ENCODE measurements at places on chromosomes 13 and 19.
A peak's percentile ranks its signal among the peaks of the same experiment; 100 is the strongest.

DNA sequence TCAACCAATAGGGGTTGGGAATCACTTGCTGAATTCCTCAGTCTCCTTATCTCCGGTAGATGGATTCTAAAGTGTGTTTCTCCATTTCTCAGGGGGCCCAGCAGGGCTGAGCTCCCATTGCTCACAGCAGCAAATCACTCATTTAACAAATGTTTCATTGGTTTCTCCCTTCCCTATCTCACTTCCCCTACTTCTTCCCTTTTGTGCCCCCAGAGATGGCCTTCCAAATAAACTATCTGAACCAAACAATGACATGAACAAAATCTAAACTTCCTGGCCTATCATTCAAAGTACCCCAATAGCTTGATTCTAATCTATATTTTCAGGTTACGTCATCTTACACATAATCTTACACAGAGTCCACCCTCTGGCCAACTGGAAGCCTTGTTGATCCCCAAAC lies 60.4 kb downstream of the DLEU7 start:
- DNase-seq, result no peak

DNA sequence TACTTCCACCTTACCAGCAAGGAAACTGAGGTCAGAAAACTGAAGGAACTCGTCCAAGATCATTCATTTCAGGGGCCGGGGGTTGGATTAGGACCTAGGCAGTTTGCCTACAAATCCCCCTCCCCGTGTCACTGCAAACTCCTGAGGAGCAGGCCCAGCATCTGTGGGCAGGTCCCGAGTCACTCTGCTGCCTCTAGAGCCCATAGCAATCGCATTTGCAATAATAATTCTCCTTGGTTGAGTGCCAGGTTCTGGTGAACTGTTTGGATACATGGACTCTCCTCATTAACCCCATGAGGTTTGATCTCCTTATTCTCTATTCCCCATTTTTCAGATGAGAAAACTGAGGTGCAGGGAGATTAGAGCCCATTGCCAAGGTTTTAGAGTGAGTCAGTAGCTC lies 903 bp downstream of the PIN1 start:
- DNase-seq, result no peak

GRCh38 chr13:50104493-50104892 lies 89.2 kb downstream of the KCNRG start:
- no peak for DNase-seq

- no peak for DNase-seq
These were observed 1090.0 kb downstream of the SLITRK5 start for GRCh38 chr13:88761145-88761544.

GRCh38 chr13:75661443-75661842 lies 25.3 kb downstream of the LMO7 start:
- no peak for DNase-seq

- DNase-seq, result no peak
These were observed 9.6 kb upstream of the NOTCH3 start for GRCh38 chr19:15210323-15210781.

GRCh38 chr13:91894316-91894715 lies 495.9 kb downstream of the GPC5 start:
- no peak for DNase-seq

DNA sequence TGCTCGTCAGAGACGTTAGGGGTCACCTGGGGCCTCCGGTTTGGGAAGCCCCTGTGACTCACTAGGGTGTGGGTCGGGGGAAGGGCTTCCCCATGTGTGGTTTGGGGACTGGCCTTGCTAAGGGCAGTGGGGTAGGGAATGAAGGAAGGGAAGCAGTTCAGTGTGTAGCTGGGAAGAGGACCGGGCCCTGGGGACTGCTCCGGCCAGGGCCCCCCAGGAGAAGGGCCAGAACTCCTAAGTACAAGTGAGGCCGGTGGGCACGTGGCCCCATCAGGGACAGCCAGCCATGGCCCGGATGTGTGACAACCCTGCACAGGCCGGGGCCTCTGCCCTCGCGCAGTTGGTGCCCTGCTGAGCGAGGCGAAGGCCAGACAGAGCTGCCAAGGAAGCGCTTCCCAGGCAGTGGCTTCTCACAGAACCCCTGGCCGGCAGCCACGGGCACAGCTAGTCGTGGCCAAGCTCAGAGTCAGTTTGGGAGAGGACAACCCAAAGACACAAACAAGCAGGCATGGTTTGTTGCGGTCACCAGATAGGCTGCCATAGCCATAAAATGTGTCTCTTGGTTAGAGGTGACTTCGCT lies 25.7 kb downstream of the TEX29 start:
- no peak for DNase-seq

DNA sequence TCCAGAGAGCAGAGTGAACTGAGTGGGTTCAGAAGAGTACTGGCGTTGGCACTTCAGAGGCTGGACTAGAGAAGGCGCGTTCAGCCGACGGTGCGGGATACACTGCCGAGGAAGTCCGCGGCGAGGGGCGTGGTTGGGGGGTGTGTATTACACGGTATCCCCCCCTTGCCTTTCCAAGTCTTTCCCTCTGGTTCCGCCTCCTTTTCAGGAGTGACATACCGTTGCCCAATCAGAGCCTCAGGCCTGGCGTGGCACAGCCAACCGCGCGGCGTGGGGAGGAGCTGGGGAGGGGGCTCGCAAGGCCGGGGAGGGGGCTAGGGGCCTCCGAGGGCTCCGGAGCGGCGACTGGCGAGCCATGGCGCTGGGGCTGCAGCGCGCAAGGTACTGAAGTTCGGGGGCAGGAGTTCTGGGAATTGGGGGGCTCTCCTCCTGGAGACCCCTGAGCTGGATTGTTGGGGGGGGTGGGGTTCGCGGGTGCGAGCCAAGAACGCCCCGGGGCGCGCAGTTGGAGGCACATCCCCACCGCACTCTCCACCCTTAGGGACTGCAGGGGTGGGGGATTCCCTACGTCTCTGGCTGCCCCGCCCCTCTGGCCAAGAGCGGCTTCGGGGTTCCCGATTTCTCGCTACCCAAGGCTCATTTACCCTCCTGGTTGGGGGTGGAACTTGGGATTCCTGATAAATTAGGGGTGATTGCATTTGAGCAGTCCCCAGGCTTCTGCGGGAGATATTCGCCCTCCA lies at the start of gene HIF3A:
HIF3A (plus strand) TSS at position 321 of the 740 bp plus-strand sequence; CDS start at position 356, 35 bp downstream.
- no peak for DNase-seq

DNA sequence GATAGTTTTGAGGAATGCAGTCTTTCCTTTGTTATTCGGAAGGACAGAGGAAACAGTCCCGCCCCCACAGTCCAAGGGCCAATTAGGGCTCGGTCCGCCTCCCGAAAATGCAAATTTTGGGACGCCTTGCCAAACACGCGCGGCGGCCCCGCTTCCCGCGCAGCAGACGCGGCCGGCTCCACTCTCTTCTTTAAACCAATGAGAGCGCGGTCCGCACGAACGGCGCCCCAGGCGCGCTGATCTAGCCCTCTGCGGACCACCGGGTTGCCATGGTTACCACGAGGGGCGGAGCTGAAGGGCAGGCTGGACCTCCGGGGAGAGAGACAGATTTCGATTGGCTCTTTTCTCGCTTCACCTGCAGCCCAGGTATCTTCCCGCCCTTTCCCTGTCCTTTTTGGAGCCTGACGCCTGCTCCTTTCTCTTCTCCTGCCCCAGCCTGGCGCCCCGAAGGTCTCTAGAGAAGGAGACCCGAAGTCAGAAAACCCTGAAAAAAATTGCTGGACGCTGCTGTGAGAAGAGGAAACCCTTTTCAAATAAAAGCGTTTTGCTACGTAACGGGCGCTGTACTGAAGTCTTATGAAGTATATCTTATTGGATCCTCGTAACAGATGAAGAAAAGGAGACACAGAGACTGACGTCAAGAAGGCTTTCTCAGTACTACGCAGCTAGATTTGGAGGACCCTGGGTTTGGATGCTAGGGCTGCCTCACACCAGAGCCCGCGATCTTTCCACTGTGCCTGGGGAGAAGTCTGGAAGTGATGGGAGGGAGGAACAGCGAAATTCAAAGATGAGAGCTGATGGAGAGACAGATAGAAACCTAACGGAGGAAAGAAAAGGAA lies 2.0 kb downstream of the PTH2 start:
- DNase-seq, result peak; percentile 41

GRCh38 chr13:30049692-30050091 lies 199.3 kb upstream of the UBL3 start:
- no peak for DNase-seq

DNA sequence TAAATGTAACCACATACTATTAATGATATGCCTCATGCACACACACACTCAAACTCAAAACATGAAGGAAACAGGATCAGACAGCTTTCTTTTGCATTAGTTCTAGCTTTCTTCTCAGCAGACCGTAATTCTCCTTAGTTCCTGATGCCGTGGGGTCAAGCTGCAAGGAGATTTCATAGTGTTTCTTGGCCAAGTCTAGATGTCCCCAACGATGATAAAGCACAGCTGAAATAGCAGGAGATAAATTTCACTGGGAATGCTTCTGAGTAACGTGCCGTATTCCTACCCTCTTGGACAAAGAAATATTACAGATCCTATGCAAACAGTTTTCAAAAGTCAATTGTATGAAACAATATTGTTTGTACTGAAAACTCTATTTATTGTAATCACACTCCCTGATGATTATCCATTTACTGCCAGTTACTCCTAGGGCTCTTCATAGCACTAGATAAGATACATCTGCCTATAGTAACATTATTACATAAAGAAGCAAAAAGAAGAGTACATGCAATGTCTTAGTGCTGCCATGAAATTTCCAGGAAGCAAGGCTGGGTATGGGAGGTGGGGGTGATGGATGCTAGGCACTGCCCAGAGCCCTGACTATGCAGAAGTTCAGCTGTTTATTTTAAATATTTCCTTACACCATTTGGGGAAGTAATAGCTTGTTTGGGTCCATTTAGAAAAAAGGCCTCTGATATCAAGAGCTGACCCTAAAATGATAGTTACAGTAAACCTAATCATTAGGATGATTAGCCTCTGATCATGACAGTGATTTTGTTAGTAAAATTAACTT lies 16.5 kb upstream of the GGACT start:
- DNase-seq, result no peak

- no peak for DNase-seq
These were observed 31.6 kb upstream of the USP12 start for GRCh38 chr13:27203186-27203585.

GRCh38 chr19:35021596-35021995 lies 8.7 kb upstream of the SCN1B start:
- no peak for DNase-seq

DNA sequence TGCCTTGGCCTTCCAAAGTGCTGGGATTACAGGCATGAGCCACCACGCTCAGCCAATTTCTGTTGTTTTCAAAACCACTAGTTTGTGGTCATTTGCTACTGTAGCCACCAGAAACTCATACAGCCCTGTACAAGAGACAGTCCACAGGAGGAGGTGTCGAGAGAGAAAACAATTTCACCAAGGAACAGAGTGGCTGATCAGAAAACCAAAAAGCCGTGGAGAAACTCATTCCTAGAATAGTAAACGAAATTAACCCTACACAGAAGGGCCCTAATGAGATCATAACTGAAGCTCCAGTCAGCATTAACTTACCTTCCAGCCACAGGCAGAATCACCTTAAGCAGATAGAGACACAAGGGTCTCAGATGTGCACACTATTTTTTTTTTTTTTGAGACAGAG lies 3.8 kb upstream of the CCDC124 start:
- DNase-seq, result no peak

DNA sequence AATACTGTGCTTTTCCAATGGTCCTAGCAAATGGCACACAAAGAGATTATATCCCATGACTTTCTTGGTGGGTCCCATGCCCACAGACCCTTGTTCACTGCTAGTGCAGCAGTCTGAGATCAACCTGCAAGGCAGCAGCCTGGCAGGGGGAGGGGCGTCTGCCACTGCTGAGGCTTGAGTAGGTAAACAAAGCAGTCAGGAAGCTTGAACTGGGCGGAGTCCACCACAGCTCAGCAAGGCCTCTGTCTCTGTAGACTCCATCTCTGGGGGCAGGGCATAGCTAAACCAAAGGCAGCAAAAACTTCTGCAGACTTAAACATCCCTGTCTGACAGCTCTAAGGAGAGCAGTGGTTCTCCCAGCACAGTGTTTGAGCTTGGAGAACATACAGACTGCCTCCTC lies 82.9 kb downstream of the ZNF737 start:
- no peak for DNase-seq

- no peak for DNase-seq
These were observed 663 bp upstream of the GGACT start for GRCh38 chr13:100589178-100589725.

GRCh38 chr19:32251634-32252332 lies 93.6 kb upstream of the ZNF507 start:
- DNase-seq, result no peak

DNA sequence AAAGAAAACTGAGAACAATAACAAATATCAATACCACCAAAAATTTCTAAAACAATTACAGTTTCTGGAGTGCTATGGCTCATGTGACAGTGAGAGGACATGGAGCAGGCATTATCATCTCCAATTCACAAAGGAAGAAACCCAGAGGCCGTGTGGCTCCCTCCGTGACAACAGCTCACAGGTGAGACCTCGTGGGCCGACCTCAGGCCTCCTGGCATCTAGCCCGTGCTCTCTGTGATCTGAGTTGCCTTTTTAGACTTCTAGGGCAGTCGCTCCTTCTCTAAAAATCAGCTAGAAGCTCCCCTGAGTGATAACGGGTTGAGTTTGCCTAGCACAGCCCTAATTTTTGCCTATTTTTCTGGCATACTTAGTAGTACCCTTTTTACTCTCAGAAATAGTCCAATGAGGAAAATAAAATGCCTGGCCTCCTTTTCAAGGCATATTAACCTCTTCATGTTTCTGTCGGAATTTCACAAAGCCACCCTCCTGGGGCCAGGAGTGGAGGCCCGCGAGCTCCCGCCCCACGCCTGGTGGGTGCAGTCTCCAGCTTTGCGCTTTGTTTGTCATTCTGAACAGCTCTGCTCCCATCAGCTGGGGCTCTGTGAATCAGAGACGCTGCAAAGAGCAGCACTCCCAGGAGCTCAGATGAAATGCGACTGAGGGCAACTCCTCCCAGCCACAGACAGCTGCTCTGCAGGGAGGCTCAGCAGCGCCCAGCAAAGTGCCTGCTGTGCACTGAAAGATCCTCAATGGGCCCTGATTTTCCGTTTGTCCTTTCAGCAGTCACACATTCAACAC lies 292.5 kb downstream of the UQCRFS1 start:
- DNase-seq, result no peak

GRCh38 chr13:46712524-46712923 lies 84.4 kb downstream of the ESD start:
- no peak for DNase-seq

DNA sequence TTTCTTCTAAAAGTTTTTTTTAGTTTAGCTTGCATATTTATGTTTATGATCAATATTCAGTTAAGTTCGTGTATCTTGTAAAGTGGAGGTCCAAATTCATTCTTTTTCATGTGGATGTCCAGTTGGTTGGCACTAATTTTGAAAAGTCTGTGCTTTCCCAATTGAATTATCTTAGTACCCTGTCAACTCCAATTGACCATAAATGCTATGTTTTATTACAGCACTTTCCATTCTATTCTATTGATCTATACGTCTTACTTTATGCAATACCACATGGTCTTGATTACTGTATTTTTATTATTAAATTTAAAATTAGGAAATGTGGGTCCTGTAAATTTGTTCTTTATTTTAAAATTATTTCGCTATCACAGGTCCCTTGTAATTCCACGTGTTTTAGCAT lies 837.6 kb upstream of the SLC10A2 start:
- DNase-seq, result no peak

GRCh38 chr19:2575734-2576481 lies 100.0 kb downstream of the GADD45B start:
- DNase-seq, result no peak

GRCh38 chr19:41305927-41306793 lies 3.8 kb upstream of the CCDC97 start:
- no peak for DNase-seq
